ENCODE measurements at places on chromosomes 12 and 14.
A peak's percentile ranks its signal among the peaks of the same experiment; 100 is the strongest.

DNA sequence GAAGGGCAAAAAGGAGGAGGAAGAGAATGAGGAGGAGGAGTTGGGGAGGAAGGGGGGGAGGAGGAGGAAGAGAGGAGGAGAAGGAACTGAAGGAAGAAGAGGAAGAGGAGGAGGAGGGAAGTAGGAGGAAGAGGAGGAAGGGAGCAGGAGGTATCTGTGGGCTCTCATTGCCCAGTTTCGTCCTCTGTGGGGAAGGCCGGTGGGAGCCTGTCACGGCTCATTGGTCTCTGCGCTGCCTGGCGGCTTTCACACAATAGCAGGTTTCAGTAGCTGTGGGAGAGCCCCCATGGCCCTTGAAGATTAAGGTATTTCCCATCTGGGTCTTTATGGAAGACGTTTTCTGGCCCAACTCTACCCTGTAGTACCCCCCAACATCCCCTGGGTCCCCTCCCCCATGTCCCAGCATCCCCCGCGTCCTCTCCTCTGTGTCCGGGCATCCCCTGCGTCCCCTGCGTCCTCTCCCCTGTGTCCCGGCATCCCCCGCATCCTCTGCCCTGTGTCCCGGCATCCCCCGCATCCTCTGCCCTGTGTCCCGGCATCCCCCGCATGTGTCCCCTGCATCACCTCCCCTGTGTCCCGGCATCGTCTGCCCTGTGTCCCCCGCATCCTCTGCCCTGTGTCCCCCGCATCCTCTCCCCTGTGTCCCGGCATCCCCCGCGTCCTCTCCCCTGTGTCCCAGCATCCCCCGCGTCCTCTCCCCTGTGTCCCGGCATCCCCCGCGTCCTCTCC, 278.2 kb upstream of the SFSWAP start:
- DNase-seq = no peak

DNA sequence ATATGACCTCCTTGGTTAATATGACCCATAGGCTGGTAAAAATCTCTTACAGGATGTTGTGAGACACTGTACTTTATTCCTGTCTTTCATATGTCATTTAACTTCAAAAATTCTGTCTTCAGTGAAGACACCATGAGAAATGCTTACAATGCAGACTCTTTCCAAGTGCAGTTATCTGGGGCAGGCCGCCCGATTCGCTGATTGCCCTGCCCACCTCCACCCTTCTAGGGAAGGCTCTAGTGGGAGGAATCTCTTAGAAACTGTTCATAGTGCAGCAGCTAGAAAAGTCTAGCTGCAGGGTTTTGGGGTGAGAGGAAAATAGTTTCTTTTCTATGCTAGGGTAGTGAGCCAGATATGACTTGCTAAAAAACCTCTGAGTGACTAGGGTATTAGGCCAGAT, 15.0 kb upstream of the CIPC start:
- DNase-seq = no peak

DNA sequence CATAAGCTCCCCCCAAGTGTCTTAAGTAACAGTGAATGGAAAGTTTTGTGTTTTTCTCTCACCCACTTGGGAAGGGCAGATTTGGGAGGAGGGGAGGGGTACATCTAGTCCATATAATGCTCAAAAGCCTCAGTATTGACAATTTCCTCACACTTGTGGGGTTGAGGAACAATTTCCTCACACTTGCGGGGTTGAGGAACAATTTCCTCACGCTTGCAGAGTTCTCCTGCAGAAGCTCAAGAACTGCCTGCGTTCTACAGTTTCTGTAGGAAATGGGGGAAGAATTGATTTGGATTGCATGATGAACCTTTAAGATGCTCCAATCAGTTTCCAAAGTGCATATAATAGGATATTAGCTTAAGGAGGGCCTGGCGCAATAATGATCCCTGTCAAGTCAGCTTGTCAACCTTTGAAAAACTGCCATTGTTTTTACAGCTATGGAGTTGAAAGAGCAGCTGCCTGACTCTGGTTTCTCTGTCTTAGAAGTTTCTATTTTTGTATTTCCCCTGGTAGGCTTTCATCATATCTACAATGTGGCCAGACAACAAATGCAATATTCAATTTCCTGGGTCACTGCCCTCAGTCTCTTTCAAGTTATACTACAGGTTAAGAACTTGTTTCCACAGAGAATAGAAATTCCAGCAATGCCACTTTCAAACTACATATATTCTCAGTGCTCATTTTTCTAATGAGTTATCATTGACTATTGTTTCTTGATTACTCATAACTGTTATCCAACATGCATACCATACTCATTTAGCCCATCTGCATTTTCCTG, 66.5 kb downstream of the PLEKHG7 start:
- DNase-seq = no peak

GRCh38 chr12:2553388-2554126, 241.2 kb upstream of the FKBP4 start:
- DNase-seq = no peak

- DNase-seq = no peak
Measured at GRCh38 chr12:76568888-76569551, 9.4 kb upstream of the OSBPL8 start.

- no peak for DNase-seq
Measured at GRCh38 chr14:77026930-77027537, 1.5 kb downstream of the IRF2BPL start.

GRCh38 chr14:93007225-93007997, 84.5 kb downstream of the CHGA start:
- DNase-seq = no peak

GRCh38 chr12:12592930-12593329, 18.7 kb upstream of the CREBL2 start:
- no peak for DNase-seq

- no peak for DNase-seq
Measured at GRCh38 chr12:75876832-75877762, 154.5 kb downstream of the PHLDA1 start.

DNA sequence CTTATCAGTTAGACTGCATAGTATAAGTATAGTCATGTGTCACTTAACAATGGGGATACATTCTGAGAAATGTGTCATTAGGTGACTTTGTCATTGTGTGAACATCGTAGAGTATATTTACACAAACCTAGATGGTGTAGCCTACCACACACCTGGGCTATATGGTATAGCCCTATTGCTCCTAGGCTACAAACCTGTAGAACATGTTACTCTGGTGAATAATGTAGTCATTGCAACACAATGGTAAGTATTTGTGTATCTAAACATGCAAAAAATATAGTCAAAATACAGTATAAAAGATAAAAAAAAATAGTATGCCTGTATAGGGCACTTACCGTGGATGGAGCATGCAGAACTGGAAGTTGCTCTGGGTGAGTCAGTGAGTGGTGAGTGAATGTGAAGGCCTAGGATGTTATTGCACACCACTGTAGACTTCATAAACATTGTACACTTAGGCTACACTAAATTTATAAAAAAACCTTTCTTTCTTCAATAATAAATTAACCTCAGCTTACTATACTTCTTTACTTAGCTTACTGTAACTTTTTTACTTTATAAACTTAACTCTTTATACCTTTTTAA, 40.3 kb upstream of the ANKS1B start:
- DNase-seq = no peak

DNA sequence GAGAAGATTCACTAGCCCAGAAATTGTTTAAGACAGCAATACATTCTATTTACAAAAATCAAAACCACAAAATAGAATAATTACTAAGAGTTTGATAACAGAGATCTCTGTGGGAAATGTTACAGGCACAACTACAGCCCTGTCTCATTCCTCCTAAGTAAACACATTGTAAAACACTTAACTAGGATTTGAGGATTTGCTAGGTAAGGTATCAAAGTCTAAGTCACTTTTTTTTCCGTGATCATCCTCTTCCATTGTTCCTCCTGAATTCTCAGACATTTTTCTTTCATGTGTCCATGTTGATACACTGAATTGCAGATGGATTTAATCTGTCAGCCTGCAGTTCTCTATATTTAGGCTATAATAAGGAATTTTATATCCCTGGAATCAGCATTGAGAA, 127.5 kb downstream of the ACSS3 start:
- DNase-seq = no peak

DNA sequence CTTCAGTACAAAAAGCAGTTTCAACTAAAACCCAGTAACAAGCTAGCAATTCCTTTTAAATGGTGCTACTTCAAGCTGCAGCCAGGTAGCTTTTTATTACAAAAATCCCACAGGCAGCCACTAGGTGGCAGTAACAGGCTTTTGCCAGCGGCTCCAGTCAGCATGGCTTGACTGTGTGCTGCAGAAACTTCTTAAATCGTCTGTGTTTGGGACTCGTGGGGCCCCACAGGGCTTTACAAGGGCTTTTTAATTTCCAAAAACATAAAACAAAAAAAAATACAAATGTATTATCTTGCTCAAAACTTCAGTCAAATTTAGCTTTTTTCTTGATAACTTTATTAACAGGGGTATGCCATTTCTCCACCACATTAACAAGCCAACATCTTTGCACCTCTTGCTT, 3.6 kb upstream of the CLEC4E start:
- peak; percentile 28 for DNase-seq

- no peak for DNase-seq
Measured at GRCh38 chr14:69917287-69917686, 38.1 kb downstream of the SMOC1 start.

DNA sequence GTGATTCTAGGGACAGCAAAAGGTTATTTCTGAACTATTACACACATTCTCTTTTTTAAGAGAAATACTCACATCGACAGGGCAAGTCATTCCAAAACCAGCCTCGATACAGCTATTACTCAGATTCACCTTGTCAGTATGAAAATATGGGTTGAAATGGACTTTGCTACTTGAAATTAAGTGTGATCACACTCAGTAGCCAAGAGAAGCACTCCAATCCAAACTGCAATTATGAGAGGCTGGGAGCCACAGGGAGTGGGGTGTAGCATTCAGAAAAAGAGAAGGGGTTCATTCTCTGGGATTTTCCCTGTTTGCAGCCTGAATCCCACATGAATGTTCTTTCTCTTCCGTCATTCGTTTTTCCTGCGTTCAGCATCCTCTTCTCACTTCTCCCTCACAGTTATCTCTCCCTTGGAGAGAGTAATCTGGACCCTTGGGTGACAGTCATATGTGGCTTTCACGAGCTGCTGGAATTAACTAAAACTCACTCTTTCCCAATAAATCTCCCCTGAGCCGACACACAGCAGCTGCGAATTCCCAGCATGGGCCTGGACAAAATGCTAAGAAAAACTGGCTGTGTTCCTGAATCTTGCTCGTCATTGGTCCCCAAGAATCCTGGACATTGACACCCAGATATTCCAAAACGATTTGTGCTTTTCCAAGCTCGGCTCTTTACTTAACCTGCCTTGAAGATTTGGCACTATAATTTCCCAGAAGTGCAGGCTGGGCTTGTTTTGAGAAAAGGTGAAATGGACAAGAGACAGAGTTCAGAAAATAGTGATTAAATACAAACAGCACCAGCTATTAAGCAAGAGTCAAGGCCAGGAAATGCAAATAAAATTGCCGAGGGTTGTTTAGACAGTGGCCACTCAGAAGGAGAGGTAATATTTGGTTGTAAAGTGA, 199.5 kb upstream of the PLEKHG7 start:
- no peak for DNase-seq

DNA sequence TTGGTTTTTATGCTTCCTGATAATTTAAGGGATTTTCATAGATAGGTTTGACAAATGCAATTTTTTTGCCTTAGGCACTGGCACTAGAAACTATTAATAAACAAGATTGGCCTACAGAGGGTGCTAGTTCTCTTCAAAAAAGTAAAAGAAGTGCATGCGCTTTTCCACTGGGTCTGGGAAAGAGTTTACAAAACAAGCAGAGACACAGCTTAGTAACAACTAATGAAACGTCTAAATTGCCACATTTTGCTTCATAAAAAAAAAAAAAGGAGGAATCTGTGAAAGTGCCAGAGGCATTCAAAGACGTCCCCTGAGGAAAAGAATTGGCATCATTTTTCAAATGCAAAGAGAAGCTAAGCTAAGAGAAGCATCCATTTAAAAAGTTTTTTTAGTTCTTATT, 58.3 kb upstream of the EEA1 start:
- no peak for DNase-seq

- DNase-seq = no peak
Measured at GRCh38 chr12:87804386-87804785, 224.8 kb downstream of the C12orf50 start.

DNA sequence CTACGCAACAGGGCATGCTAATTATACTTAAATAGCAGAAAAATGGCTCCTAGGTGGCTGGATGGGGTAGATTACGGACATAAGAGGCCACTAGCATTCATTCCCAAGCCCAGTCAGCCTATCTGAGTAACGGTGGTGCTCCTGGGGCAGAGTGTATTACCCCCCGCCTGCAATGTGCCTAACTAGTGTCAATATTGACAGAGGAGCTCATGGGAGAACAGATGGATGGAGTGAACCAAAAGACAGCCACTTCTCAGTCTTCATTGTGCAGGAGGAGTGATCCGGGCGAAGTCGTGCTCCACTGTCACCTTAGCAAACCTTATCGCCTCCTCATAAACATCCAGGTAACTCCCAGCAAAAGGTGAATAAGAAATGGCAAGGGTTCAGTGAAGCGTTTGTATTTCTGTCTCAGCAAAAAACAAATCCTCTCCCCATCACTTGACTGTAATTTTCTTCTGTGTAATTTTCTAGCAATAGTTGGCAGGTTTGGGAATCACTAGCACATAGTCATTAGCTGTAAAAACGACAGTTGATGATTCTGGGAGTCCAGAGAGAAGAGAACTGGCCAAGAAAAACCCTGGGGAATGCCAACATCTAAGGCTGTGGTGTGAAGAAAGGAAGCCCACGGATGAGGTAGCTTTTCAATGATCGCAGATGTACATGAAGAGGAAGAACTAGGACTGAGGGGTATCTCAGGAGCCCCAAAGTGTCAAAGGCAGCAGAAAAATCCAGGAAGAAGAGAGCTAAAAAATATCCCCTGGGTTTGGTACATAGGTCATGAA, 126.6 kb upstream of the BCL2L14 start:
- DNase-seq = no peak

GRCh38 chr12:64187370-64187769, 34.7 kb downstream of the KICS2 start:
- no peak for DNase-seq

GRCh38 chr14:65877624-65878023, 465.1 kb downstream of the FUT8 start:
- no peak for DNase-seq

GRCh38 chr12:4934407-4935035, 24.8 kb downstream of the KCNA1 start:
- no peak for DNase-seq

DNA sequence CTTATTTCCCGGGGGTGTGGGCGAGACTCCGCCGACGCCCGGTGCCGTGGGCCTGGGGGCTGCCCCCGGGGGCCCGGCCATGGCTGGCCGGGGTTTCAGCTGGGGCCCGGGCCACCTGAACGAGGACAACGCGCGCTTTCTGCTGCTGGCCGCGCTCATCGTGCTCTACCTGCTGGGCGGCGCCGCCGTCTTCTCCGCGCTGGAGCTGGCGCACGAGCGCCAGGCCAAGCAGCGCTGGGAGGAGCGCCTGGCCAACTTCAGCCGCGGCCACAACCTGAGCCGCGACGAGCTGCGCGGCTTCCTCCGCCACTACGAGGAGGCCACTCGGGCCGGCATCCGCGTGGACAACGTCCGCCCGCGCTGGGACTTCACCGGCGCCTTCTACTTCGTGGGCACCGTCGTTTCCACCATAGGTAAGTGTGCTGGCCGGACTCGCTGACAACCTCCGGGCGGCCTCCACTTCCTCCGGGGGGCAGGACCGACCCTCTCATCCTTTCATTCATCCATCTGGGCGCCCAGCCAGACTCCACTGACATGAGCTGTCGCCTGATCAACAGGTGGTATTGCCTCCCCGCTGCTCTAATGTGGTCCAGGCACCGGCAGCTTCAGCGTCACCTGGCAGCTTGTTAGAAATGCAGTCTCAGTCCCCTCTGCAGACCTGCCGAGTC, 467 bp downstream of the KCNK13 start:
- no peak for DNase-seq

- no peak for DNase-seq
Measured at GRCh38 chr14:21326972-21327371, 47.1 kb downstream of the RPGRIP1 start.

- no peak for DNase-seq
Measured at GRCh38 chr12:4412465-4412864, 33.0 kb upstream of the FGF23 start.

All from hypothalamus (tissue), 51 donors.